ENCODE measurements at places on chromosomes 6 and 20.

GRCh38 chr6:36113703-36114102, 16.6 kb upstream of the MAPK13 start:
- no peak for DNase-seq

GRCh38 chr6:159117046-159117445, 52.2 kb upstream of the FNDC1 start:
- no peak for DNase-seq

DNA sequence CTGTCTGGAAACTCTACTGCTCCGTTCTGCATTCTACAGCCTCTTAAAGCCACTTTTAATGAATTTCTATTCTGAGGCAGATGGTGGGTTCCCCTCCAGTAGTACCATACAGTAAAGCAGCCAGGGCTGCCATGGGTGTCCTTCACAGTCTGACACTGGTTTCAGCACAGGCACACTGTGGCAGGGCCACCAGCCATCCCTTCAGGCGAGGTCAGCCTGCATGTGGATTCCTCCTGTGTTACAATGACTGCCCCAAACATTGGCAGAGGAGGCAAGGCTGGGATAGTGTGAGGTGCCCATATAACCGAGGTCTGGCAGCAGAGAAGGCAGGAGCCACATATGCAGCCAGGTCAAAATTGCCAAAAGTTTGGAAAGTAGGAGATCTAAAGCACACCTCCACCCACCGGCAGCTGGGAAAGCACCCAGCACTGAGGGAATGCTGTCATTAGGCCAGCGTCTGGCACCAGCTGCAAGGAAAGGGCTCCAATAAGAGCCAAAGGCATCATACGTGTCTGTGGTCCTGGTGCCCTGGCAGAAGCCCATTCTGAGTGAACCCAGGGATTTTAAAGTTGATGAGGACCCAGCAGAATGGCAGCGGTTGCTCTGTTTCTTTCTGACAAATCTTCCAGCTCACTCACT, 24.0 kb downstream of the STK35 start:
- no peak for DNase-seq

- DNase-seq: no peak
Measured at GRCh38 chr20:39107741-39108140, 145.6 kb downstream of the DHX35 start.

GRCh38 chr6:166496460-166496859, 90.0 kb downstream of the RAMACL start:
- DNase-seq: peak; percentile 71

DNA sequence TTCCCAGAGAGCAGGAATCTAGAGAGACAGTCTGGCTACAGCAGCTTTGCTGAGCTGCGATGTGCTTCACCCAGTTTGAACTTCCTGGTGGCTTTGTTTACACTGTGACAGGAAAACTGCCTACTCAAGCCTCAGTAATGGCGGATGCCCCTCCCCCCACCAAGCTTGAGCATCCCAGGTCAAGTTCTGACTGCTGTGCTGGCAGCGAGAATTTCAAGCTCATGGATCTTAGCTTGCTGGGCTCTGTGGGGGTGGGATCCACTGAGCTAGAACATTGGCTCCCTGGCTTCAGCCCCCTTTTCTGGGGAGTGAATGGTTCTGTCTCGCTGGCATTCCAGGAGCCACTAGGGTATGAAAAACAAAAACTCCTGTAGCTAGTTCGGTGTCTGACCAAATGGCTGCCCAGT, 91.0 kb upstream of the ESR1 start:
- peak; percentile 74 for DNase-seq

GRCh38 chr6:14202947-14203346, 85.4 kb downstream of the CD83 start:
- no peak for DNase-seq

GRCh38 chr20:37202267-37202943, 23.1 kb upstream of the MROH8 start:
- no peak for DNase-seq

DNA sequence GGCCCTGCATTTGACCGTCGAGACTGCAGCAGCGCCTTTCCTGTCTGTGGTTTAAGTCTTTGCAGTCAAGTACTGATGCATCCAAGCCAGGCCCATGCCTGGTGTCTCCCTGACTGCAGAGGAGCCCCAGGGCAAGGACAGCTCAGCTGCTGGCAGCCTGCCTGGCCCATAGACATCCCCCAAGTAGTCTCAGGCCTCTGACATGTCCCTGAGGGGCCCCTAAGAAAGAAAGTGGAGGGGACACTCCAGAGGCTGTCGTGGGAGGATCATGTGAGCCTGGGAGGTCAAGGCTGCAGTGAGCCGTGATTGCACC, 18.0 kb downstream of the HRH3 start:
- DNase-seq: no peak

GRCh38 chr6:105077596-105078385, 102.0 kb downstream of the POPDC3 start:
- DNase-seq: peak; percentile 10

DNA sequence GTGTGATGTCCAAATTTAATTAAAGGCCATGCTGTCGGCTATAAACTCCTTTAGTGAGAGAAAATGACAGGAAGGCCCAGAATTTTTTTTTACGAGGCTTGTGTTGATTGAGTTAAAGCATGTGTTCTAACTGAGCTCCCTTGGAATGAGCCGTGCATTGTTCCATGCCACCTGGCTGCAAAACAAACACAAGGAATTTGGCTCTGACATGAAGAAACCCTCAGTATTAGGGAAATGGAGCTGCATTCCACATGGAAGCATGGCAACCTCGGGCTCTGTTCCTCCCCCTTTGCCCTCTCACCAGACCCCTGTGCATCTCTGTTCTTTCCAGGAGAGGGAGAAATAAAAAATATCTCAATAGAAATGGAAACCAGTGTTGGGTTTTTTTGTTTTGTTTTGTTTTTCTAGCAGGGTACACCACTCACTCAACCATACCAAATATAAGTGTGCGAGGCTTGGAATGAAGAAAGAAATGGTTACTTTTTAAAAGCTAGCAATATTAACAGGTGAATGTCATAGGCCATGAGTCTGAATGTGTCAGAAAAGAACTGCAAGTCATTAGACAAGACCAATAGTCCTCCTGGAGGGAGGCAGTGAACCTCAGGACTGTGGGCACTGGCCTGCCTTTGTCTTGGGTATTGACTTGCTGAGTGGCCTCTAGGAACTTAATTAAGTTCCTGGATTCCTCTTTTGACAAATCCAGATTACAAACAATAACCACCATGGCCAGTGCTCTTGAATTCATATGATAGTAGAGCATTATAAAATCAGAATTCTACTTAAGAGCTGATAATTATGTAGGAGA, 935.1 kb downstream of the KIF16B start:
- DNase-seq: no peak

DNA sequence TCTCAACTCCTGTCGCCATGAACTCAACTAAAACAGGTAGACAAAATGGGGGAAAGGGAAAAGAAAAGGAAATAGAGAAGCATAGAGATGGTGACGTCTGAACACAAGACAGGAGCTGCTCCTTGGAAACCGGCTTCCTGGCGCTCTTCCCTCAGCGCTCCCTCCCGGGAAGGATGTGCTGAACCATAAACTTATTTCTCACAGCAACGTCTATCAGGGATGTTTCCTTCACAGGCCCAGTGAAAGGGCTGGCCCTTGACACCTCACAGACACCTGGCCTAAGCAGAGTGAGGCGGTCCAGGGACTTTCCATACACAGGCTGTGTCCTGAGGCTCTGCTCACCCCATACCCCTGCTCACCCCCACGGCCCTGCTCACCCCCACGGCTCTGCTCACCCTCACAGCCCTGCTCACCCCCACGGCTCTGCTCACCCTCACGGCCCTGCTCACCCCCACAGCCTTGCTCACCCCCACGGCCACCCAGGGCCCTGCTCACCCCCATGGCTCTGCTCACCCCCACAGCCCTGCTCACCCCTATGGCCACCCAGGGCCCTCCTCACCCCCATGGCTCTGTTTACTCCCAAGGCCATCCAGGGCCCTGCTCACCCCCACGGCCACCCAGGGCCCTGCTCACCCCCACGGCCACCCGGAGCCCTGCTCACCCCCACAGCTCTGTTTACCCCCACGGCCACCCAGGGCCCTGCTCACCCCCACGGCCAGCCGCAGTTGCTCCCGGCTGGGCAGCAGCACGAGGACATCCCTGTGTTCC, 653 bp downstream of the FRMD1 start:
- DNase-seq: no peak

DNA sequence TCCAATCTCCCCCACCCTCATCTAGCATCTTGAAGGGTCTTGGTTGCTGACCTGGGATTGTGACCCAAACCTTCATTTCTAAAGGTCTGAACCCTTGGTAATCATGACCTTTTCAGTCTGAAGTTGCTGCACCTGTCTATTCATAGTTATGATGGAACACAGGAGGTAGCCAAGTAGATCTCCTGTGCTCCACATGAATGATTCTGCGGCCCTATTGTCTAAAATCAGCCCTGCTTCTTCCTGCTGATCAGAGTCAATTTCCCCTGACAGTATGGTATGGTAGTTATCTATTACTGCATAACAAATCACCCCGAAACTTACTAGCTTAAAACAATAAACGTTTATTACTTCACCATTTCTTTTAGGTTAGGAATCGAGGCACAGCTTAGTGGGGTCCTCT, 9.0 kb downstream of the OR2B6 start:
- no peak for DNase-seq

GRCh38 chr20:39897781-39898466, 791.1 kb downstream of the MAFB start:
- no peak for DNase-seq

- no peak for DNase-seq
Measured at GRCh38 chr6:4370066-4370465, 234.7 kb upstream of the ECI2 start.

DNA sequence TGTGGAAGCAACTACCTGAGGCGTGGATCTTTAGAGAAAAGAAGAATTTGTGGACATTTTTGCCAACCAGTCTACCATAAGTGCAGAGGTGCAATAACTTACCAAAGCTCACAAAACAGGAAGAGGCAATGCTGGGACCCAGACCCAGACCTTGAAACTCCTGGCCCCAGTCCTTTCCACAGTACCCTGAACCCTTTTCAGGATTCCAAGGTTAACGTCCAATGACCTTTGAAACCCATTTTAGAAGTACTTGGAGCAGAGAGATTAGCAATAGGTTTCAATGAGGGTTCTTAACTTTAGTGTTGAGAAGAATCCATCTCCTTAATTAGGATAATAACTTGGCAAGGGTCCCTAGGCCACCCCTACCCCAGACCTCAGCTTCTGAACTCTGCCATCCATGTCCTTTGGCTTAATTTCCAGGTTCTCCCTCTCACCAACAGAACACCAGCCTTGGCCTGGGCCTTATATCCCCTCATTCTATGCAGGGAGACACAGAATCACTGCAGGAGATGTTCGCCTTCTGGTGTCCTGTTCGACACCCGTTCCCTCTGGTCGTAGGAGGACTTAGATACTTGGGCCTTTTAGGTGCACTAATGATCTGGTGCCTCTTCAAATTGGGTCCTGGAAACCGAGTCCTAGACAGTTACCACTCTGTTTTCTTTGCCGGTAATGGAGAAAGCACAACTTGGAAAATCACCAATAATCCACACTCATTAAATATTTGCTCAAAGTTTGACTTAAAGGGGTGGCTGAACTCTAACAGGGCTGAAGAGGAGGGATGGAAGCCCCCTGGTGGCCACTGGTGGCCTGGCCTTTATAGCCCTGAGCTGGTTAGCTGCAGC, 40.6 kb downstream of the ISM1 start:
- DNase-seq: peak; percentile 17

- no peak for DNase-seq
Measured at GRCh38 chr20:51659491-51660050, 108.6 kb downstream of the ATP9A start.

Measured in DMS153 (cell line).